Neural progenitor cell (in vitro differentiated cells): ENCODE measurements at places on chromosomes 4 and X. TPM values are rescaled to one million over a fixed set of nuclear protein-coding genes. Genes with fewer than 3 reads are reported as not detected.

DNA sequence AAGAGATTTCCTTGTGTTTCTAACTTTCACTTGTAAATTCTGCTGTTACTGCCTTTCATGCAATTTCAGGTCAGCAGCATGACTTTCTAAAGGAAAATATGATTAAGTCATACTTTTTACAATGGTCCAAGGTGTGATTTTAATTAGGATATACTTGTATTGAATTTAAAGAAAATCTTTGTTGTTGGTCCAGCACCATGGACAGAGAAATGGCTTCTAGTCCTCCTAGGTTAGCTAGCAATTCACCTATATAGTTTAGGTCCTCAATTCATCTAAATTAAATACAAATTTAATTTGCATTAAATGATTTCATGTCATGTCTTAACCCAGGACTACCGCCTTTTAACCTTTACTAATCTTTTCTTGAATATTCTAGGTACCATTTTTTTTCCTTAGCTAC, 304.9 kb upstream of the RPS6KA3 start:
- H3K36me3 ChIP-seq = no peaks in the 10 kb centered on the region
- no peak overlapping the region for H3K27ac ChIP-seq
- DNase-seq = peak; percentile 13
- no peaks in the 10 kb centered on the region for H3K4me1 ChIP-seq

GRCh38 chr4:140635606-140636005, 66.8 kb upstream of the UCP1 start:
- no peak overlapping the region for H3K4me3 ChIP-seq
- no peaks in the 10 kb centered on the region for H3K4me1 ChIP-seq
- H3K27me3 ChIP-seq = no peaks in the 10 kb centered on the region
- peak; percentile 53 for DNase-seq

- H3K4me1 ChIP-seq = no peaks in the 10 kb centered on the region
- H3K4me3 ChIP-seq = no peak overlapping the region
Measured at GRCh38 chr4:57148831-57149505, 38.8 kb upstream of the IGFBP7 start.

DNA sequence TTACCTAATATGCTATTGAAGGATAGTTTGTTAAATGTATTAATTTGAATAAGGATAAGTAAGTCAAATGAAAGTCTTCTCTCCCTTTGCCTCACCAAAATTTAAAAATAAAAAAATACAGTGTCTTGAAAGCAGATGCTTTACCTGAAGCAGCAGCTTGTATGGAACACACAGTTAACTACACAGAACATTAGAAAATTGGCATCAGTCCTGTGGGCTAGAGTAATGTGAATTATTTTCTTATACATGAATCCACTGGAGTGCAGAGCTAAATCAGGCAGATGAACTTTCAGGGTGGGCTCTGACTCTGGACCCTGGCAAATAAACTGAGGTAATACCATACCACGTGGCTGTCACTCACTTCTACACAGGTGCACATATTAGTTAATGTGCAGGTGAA, 348.0 kb downstream of the FSTL5 start:
- no peaks in the 10 kb centered on the region for H3K4me1 ChIP-seq
- no peak overlapping the region for H3K27ac ChIP-seq
- no peak overlapping the region for H3K4me3 ChIP-seq
- no peaks in the 10 kb centered on the region for H3K27me3 ChIP-seq

DNA sequence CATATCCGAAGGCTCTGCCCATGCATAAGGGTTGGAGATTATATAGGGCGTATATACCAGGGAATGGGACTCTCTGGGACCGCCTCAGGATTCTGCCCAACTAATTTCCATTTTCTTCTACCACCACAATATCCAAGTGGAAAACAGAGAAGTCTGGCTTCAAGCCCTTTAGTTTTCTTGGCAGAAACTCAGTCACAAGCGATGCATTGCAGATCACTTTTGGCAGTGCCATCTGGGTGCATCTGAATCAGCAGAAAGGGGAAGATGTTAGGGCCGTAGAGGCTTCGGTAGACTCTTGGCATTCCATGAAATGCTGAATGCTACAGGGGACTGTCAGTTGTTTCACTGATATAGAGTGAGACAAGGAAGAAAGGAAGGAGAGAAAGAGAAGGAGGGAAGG, 94.1 kb upstream of the FAM9B start:
- H3K36me3 ChIP-seq = no peaks in the 10 kb centered on the region
- no peak for DNase-seq
- no peaks in the 10 kb centered on the region for H3K4me1 ChIP-seq
- H3K27ac ChIP-seq = no peak overlapping the region

- no peak overlapping the region for H3K4me3 ChIP-seq
- H3K27me3 ChIP-seq = no peaks in the 10 kb centered on the region
- no peak overlapping the region for H3K27ac ChIP-seq
- no peaks in the 10 kb centered on the region for H3K36me3 ChIP-seq
- no peaks in the 10 kb centered on the region for H3K4me1 ChIP-seq
Measured at GRCh38 chr4:79163981-79164490, 161.8 kb downstream of the NAA11 start.

- peaks cover 5% of the 10 kb centered on the region for H3K4me1 ChIP-seq
- no peak overlapping the region for H3K27ac ChIP-seq
- no peaks in the 10 kb centered on the region for H3K27me3 ChIP-seq
- no peaks in the 10 kb centered on the region for H3K36me3 ChIP-seq
Measured at GRCh38 chr4:144376866-144377265, 236.3 kb upstream of the GYPA start.

- no peak overlapping the region for H3K4me3 ChIP-seq
- no peaks in the 10 kb centered on the region for H3K36me3 ChIP-seq
- no peak for DNase-seq
- H3K27me3 ChIP-seq = no peaks in the 10 kb centered on the region
Measured at GRCh38 chrX:118550792-118551191, 55.2 kb downstream of the DOCK11 start.

DNA sequence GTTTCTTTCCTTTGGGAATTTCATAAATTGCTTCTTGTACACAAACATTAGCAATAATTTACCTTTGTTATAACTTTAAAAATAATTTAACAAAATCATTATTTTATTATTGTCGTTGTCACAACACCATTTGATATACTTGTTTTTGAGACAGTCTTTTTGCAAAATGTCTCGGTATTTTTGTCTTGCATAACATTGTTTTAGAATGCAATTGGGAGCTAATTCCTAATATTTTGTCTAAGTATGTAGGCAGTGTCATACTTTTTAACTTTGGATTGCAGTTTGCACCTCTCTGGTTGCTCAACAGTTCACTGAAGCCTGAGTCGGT, 340 bp upstream of the CFAP299 start:
- H3K4me1 ChIP-seq = peaks cover 4% of the 10 kb centered on the region
- no peak overlapping the region for H3K27ac ChIP-seq
- H3K4me3 ChIP-seq = peak overlapping the region; percentile 64
- no peaks in the 10 kb centered on the region for H3K36me3 ChIP-seq
- no peak for DNase-seq

DNA sequence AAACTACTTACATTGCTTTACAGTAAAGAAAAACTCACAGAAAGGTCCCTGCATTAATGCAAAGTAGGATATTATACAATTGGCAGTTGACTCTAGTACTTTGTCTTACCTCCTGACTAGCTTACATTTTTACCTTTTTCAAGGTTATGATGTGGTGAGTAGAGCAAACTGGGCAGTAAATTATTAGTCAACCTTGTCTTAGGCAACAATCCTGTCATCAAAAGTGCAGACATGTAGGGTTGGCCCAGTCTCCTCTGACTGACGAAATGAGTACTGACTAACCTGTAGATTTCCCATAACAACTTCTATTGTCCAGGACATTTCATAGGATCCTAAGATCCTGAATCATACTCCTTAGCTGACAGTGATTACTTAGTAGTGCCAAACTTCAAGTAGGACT, 142.0 kb upstream of the NUDT6 start:
- peaks cover 3% of the 10 kb centered on the region for H3K36me3 ChIP-seq
- H3K4me1 ChIP-seq = no peaks in the 10 kb centered on the region
- DNase-seq = no peak
- H3K27ac ChIP-seq = no peak overlapping the region

DNA sequence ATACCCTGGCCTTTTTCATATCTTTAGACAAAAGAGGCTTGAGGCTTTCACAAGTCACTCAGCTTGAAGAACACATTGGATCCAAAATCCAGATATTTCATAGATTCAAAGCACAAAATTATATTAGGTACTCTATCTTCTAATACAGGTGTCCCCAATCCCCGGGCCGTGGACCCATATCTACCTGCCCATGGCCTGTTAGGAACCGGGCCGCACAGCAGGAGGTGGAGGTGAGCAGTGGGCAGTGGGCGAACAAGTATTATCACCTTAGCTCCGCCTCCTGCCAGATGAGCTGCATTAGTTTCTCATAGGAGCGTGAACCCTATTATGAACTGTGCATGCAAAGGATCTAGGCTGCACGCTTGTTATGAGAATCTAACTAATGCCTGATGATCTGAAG, 18.7 kb downstream of the YIPF7 start:
- no peak overlapping the region for H3K4me3 ChIP-seq
- no peak overlapping the region for H3K27ac ChIP-seq
- H3K27me3 ChIP-seq = no peaks in the 10 kb centered on the region
- DNase-seq = no peak

GRCh38 chr4:119100655-119101054, 35.0 kb upstream of the MYOZ2 start:
- no peaks in the 10 kb centered on the region for H3K4me1 ChIP-seq
- no peak overlapping the region for H3K27ac ChIP-seq
- H3K36me3 ChIP-seq = no peaks in the 10 kb centered on the region

GRCh38 chr4:19496756-19497155, 754.9 kb upstream of the SLIT2 start:
- H3K36me3 ChIP-seq = no peaks in the 10 kb centered on the region
- no peak overlapping the region for H3K4me3 ChIP-seq
- peaks cover 2% of the 10 kb centered on the region for H3K4me1 ChIP-seq
- no peaks in the 10 kb centered on the region for H3K27me3 ChIP-seq
- H3K27ac ChIP-seq = no peak overlapping the region

DNA sequence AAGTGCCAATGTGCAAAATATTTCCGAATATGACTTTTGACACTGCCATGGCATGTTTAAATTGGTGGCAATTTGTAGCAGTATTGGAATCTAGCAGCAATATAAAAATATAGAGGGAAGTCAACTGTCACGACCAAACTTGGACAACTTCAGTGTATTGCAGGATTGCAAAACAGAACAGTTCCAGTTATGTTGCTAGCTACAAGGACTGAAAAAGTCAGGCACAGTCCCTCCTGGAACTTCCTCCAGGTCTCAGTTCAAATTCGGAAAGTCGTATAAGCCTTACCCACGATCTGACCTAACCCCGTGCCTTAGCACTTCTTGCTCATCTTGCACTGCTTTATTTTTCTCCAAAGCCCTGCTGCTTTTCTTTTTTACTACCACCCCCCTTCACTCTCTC, 390.0 kb upstream of the GALNT7 start:
- H3K27ac ChIP-seq = no peak overlapping the region
- no peaks in the 10 kb centered on the region for H3K27me3 ChIP-seq
- no peaks in the 10 kb centered on the region for H3K36me3 ChIP-seq
- DNase-seq = no peak
- H3K4me3 ChIP-seq = no peak overlapping the region
- peaks cover 11% of the 10 kb centered on the region for H3K4me1 ChIP-seq

DNA sequence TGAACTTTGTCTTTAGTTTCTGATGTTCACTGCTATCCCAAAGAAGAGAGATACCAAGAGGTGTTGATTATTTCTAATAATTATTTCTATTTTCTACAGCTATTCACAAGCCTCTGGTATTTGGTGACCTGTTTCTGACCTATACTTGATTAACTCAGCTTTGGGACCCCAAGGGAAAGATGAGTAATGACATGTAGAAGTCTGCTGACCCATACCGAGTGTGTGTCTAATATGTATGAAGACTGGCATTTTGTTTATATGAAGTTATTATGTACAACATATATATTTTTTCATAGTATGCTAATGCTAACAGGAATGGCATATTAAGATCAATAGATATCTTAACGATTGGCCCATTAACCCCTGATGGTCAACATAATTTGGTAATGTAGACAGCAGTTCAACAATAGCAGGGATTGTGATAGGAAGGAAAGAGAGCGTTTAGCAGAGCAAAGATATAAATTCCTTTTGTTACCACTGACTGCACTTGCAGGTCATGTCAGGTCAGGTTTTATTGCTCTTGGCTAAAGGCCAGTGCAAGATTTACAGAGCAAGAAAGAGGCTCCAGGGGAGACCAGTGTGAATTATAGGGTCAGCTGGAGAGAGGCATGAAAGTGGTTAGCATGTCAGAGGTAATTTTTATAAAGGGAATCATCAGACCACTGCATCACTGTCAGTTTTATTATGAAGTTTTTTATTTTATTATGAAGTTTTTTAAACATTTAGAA, 94.7 kb upstream of the DIPK2B start:
- H3K27ac ChIP-seq = no peak overlapping the region
- no peak overlapping the region for H3K4me3 ChIP-seq
- H3K4me1 ChIP-seq = peaks cover 9% of the 10 kb centered on the region
- no peaks in the 10 kb centered on the region for H3K36me3 ChIP-seq

DNA sequence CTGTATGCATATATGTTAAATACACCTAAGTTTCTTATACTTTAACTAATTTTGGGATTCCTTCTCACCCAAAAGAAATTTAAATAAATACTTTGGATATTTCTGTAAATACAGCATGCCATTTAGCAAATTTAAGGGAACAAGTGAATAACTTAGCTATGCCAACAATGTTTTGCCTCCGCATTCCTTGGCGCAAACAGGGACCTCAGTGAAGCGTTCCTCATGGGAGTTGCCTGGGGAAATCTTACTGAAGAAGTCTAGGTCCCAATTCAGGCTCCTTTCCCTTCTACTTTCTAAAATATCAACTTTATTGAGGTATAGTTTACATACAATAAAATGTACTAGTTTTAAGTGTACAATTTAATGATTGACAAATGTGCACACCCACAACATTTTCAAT, 25.0 kb downstream of the COL4A5 start:
- H3K4me3 ChIP-seq = no peak overlapping the region
- no peaks in the 10 kb centered on the region for H3K4me1 ChIP-seq
- no peaks in the 10 kb centered on the region for H3K36me3 ChIP-seq
- no peak overlapping the region for H3K27ac ChIP-seq

- peak; percentile 89 for DNase-seq
- H3K4me1 ChIP-seq = peaks cover 53% of the 10 kb centered on the region
- peak overlapping the region; percentile 62 for H3K4me3 ChIP-seq
- no peak overlapping the region for H3K27ac ChIP-seq
Measured at GRCh38 chr4:154741922-154742850, 1.6 kb upstream of the LRAT start.

- H3K27me3 ChIP-seq = no peaks in the 10 kb centered on the region
- peak; percentile 80 for DNase-seq
- H3K36me3 ChIP-seq = no peaks in the 10 kb centered on the region
- peak overlapping the region; percentile 82 for H3K4me3 ChIP-seq
- H3K27ac ChIP-seq = no peak overlapping the region
- peaks cover 14% of the 10 kb centered on the region for H3K4me1 ChIP-seq
Measured at GRCh38 chr4:39044956-39045826, 13.0 kb upstream of the TMEM156 start.

- no peak for DNase-seq
- H3K4me1 ChIP-seq = no peaks in the 10 kb centered on the region
- H3K27me3 ChIP-seq = no peaks in the 10 kb centered on the region
- H3K4me3 ChIP-seq = no peak overlapping the region
- no peak overlapping the region for H3K27ac ChIP-seq
Measured at GRCh38 chrX:154321594-154321993, 26.0 kb downstream of the TKTL1 start.

GRCh38 chr4:169098532-169098931, 88.5 kb upstream of the CBR4 start:
- DNase-seq = no peak
- H3K4me3 ChIP-seq = no peak overlapping the region
- H3K36me3 ChIP-seq = peaks cover 13% of the 10 kb centered on the region
- H3K27me3 ChIP-seq = no peaks in the 10 kb centered on the region
- H3K27ac ChIP-seq = no peak overlapping the region

Gene SPANXC
- total RNA-seq = not detected in 2 replicates

Gene PNCK
- total RNA-seq = 19.7 and 53.5 TPM in 2 replicates

Gene USP9X
- total RNA-seq = 92.5 and 115 TPM in 2 replicates

Gene GPR34
- not detected in 2 replicates for total RNA-seq

Gene LEF1
- total RNA-seq = 15.0 and 19.4 TPM in 2 replicates

Gene TECRL
- total RNA-seq = not detected in 2 replicates

Gene ITIH6
- total RNA-seq = 0.03 TPM in 1 of 2 replicates, not detected in the other

Gene TMEM184C
- total RNA-seq = 28.8 and 35.7 TPM in 2 replicates

Gene SLC16A2
- 12.6 and 20.6 TPM in 2 replicates for total RNA-seq

Gene HSFX1
- total RNA-seq = 0.06 and 0.59 TPM in 2 replicates
